Fibroblast of skin of left quadriceps (primary cell): ENCODE measurements at places on chromosomes 5 and 9.
A peak's percentile ranks its signal among the peaks of the same experiment; 100 is the strongest.

- no peak for DNase-seq
Measured at GRCh38 chr5:142568283-142568995, 117.5 kb downstream of the FGF1 start.

GRCh38 chr5:77876862-77877502 is 100.8 kb upstream of the TBCA start:
- no peak for DNase-seq

- no peak for DNase-seq
Measured at GRCh38 chr5:139901986-139902385, 106.4 kb downstream of the PSD2 start.

DNA sequence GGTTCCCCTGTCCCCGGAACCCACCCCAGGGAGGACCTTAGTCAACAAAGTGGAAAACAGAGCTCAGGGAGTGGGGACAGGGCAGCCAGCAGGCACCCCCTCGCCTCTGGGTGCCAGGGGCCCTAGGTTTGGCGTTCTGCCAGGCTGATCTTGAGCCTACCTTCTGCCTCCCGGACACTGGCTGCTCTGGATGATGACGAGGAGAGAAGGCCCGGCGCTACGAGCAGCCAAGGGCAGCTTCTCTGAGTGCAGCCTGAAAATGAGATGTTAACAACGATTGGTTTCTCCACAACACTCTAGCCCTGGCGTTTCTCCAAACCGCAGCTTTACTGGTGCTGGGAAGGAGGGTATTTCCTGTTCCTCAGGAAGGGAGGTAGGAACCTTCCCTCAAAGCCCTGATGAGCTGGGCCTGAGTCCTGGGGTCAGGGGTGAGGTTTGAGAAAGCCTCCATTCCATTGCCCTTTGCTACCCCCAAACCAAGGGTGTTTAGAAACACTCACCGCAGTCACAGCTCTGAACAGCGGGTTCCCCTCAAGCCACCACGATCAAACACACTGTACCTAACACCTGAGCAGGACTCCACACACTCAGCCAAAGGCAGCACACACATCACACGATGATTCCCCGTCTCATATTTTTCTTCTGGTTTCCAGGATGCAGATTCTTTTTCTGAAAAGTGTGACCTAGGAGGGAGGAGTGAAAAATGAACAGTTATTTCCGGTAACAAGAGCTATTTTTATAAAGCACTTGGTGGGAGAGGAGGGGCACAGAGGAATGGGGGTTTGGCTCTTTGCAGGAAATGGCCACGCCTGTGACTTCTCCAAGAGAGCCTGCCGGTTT is at the start of gene STING1:
Gene STING1 (minus strand): TSS at position 709 of the 840 bp plus-strand sequence. CDS start 1,054 bp downstream, outside the sequence.
- DNase-seq = peak; percentile 96

- DNase-seq = no peak
Measured at GRCh38 chr5:141343242-141343952, at the start of gene PCDHGA3. Gene PCDHGA3 (plus strand): TSS chr5:141343829. CDS start chr5:141344034, 205 bp downstream.

DNA sequence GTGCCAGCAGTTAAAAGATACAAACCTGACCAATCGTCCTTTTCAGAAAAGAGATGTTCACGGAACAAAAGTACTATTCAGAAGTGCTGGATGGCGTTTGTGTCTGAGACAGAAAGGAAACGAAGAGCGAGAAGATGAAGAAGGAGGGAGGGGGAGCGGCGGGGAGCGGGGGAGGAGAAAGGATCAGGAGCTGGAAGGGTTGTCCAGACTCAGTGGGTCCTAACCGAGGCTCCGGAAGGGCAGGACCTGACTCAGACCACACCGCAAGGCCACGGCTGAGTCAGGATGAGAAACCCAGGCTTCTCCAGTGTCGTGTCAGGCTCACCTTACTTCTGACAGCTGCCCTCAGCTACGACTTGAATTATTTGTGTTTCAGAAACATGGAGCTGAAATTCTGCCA is 46.2 kb downstream of the PAX5 start:
- no peak for DNase-seq

GRCh38 chr5:139562847-139563246 is 1.7 kb downstream of the UBE2D2 start:
- no peak for DNase-seq

DNA sequence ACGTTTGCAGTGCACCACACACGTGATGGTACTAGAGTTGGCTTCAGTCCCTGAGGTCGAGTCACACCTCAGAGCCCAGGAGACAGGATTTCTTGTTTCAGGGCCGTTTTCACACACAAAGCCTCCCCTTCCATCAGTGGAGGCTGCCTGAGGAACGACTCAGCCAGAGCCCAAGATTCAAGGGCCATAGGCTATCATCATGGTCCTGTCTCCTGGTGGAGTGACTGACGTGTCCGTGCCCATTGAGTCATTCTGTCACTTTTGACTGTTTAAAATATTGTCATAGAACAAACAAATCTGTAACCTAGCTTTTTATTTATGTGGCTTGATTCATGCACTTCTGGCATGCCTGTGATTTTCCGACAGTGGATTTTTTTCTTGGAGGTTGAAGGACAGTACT is 28.3 kb downstream of the CAMK2A start:
- DNase-seq = no peak

GRCh38 chr5:149936700-149937091 is 7.9 kb downstream of the PDE6A start:
- no peak for DNase-seq

- DNase-seq = peak; percentile 60
Measured at GRCh38 chr5:79448336-79448735, 65.6 kb downstream of the HOMER1 start.

DNA sequence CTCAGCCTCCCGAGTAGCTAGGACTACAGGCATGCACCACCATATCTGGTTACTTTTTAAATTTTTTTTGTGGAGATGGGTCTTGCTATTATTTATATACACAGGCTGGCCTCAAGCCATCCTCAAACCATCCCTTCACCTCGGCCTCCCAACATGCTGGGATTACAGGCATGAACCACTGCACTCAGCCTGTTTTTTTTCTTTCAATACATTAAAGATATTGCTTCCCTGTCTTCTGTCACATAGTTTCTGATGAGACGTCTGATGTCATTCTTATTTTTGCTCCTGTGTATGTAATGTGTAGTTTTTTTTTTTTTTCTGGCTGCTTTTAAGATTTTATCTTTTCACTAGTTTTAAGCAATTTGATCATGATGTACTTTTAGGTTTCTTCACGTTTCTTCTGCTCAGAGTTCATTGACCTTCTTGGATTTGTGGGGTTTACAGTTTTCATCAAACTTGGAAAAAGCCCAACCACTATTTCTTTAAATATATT is 11.4 kb upstream of the RGS3 start:
- no peak for DNase-seq

DNA sequence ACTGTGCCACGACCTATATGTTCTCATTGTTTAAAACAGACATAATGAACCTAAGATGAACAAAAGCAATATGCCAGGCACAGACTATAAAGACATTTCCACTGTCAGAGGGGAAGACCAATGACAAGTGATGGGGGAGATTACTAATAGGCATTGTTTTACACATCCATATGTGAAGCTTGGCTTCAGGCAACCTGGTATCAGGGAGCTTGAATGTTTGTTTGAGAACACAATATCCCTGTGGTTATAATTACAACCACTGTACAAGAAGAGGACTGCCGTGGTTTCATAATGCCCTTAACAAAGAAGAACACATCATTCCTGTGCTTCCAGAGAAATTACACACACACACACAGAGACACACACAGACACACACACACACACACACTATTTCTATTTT is 385.7 kb downstream of the BNC2 start:
- peak; percentile 16 for DNase-seq

DNA sequence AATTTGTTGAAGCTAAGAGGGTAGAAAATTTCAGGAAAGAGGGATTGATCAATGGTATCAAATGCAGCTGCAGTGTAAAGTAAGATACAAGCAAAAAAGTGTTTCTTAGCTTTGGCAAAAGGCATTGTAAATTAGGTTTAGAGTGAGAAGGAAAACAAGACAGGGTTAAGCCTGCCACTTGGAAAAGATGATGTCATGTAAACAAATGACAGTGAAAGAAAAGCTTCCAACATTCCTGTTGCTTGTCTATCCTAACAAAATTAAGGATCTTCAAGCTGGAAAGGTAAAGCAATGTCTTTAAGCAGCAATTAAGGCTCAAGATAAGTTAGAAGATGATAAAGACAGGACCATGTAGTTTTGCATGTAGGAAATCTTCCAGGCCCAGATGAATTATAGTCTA is 139.1 kb upstream of the PPP2R2B start:
- DNase-seq = no peak

DNA sequence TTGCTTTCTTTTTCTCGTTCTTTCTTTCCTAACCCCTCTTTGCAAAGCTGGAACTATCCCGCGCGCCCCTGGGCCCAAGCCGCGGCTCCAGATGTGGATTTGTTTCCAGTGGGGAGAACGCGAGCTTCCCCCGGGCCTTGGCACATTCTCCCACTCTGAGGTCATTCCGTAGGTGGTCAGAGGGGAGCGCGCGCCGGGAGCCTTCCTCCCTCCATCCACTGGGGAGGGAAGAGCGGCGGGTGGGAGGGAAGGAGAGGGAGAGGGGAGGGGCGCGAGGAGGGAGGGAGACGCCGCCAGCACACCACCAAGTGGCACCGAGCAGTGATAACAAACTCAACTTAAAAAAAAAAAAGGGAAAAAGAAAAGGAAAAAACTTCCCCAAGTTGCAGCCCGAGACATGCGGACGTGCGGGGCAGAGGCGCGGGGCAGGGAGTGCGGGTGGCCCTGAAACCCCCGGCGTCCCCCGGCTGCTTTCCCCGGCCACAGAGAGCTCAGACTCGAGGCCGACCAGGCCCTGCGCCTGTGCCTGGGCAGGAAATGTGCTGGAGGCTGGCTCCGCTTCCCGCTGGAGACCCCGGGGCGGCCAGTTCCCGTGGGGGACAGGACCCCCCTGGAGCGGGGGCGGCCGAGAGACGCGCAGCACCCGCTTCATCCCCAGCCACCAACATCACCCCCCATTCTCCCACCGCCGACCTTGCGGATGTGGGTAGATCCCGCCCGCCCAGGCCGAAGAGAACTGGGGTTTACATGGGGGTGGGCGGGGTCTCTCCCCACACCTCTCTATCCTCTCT is 3.1 kb downstream of the IER5L start:
- peak; percentile 90 for DNase-seq

DNA sequence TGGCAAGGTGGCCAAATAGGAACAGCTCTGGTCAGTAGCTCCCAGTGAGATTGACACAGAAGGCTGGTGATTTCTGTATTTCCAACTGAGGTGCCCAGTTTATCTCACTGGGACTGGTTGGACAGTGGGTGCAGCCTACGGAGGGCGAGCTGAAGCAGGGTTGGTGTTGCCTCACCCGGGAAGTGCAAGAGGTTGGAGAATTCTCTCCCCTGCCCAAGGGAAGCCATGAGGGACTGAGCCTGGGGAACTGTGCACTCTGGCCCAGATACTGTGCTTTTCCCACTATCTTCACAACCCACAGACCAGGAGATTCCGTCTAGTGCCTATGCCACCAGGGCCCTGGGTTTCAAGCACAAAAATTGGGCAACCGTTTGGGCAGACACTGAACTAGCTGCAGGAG is 61.0 kb downstream of the TNFSF8 start:
- DNase-seq = no peak

GRCh38 chr5:132788990-132789886 is 12.2 kb upstream of the SEPTIN8 start:
- no peak for DNase-seq

DNA sequence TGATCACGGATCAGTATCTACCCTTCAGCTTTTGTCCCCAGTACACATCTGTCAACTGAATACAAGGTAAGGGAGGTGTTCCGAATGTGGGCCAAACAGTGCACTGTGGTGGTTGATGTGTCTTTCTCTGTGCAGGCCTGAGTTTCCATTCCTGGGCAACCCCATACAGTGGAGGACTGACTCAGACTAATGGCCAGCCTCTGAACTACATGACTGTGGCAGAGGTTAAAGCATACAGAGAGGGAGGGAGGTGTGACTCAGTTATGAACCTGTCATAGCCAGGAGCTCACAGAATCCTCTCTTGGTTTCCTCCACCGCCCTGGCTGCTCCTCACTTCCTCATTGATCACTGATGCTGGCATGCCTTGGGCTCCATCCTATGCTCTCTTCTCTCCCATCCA is 136.4 kb upstream of the TAS2R1 start:
- no peak for DNase-seq

- no peak for DNase-seq
Measured at GRCh38 chr9:114397219-114397847, 9.6 kb upstream of the AKNA start.

DNA sequence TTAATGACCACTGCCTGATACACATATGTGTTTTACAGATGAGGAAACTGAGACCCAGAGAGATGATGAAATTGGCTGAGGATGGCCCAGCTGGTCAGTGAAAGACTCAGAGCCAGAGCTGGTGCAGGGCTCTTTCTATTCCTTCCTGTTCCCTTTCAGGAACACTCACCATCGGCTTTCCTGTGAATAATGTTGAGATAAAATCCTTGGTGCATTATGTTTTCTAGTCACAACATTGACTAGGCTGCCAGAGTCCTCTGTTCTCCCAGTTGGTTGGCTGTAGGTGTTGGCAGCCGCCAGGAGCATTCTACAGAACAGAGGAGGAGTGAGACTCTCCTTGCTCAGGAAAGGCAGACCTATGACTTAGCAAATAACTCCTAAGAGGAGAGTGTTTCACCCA is 14.8 kb downstream of the TGFBI start:
- DNase-seq = no peak

GRCh38 chr5:88878976-88879375 is 4.0 kb downstream of the MEF2C start:
- DNase-seq = no peak

- DNase-seq = no peak
Measured at GRCh38 chr5:110544603-110545002, 181.9 kb downstream of the TMEM232 start.

- no peak for DNase-seq
Measured at GRCh38 chr5:98497418-98497817, 276.0 kb upstream of the RGMB start.

DNA sequence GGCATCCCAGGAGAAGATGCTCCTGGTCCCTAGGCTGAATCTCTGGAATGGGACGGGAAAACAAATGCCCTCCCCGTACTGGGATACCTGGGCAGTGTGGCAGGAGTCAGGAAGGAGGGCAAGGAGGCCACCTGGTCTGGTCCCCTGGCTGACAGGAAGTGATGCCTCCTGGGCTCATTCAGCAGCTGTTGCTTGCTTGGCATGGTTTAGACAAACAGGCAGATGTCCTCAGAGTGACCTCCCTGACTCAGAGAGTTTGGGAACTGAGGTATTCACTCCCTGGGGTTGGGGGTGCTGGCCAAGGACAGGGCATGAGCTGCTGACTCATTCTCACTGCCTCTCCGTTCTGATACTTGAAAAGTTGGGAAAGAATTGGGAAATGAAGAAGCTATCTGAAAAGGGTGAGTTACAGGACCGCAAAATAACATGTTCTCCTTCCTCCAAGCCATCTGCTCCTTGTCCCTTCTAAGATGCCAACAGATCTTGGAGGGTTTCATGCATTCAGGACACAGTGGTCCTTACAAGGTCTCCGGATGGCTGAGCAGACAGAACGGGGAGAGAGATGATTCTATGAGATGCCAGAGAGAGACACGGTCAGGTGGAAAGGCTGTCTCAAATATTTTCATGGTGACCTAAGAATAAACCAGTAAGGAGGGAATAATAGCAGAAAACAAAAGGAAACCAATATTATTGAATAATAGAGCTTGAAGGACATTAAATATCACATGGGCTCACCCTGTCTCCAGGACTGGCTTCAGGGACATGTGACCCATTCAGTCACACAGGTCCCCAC is 534.5 kb downstream of the BNC2 start:
- peak; percentile 91 for DNase-seq
